ENCODE measurements at places on chromosomes 4 and X.

DNA sequence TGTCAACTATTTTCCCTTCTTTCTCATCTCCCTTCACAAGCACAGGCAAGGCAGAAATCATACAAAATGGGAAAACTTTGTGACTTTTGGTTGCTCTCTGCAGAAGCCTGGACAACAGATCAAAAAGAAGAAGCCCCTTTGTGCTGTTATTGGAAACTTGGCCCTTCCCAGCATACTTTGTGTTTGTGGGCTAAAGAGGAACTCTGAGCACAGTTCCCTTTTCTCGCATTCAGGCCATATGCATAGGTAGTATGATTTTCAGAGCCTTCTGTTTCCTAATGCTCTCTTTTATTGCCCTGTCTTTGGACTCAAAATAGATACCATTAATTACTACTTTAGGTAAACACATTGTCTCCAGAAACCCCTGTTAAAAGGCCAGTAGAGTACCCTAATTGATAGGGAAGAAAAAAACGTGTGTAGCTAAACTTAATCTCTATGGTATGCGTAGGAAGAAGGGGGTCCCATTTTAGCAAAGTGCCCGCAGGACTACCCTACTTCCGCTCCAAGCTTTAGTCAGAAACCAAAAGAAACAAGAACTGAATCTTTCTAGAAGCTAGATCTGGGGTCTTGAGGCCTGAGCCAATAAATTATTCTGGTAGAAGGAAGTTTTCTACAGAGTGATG is 26.6 kb downstream of the VSIG4 start:
- no peak for DNase-seq

DNA sequence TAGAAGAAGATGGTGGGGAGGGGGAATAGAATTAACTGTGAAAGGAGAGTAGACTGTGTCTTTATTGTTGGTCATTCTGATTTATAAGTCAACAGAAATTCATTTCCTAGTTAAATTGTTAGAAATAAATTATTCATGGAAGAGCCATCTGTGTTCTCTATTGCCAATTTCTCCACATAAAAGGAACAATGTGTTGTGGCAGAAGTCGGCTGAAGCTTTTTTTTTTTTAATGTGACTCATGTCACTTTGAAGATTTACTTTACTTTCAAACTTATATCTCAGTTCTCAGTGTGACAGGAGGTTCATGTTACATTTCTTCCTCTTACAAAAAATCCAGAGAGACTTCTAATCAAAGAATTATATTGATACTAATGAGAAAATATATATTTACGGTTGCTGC is 60.5 kb downstream of the CPE start:
- no peak for DNase-seq

- DNase-seq, result no peak
Measured at GRCh38 chrX:103356858-103357257, 552 bp downstream of the TCEAL9 start.

DNA sequence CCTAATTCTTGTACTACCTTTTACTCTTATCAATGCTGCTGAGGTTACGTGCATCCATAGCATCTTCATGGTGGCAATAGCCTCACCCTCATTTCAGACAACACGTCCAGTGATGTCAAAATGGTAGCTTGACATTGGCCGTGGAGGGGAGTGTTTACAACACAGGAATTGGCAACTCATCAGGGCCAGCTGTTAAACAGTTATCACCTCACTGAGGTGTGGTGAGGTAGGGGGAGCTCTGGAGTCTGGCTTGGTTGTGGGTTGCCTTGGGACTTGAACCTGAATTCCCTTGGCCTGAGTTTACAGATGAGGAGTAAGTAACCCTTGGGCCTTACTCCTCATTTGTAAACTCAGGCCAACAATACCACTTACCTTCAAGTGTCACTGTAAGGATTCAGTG is 10.4 kb downstream of the SASH3 start:
- DNase-seq, result no peak

GRCh38 chr4:38313999-38314561 is 349.9 kb upstream of the KLF3 start:
- peak; percentile 71 for DNase-seq

DNA sequence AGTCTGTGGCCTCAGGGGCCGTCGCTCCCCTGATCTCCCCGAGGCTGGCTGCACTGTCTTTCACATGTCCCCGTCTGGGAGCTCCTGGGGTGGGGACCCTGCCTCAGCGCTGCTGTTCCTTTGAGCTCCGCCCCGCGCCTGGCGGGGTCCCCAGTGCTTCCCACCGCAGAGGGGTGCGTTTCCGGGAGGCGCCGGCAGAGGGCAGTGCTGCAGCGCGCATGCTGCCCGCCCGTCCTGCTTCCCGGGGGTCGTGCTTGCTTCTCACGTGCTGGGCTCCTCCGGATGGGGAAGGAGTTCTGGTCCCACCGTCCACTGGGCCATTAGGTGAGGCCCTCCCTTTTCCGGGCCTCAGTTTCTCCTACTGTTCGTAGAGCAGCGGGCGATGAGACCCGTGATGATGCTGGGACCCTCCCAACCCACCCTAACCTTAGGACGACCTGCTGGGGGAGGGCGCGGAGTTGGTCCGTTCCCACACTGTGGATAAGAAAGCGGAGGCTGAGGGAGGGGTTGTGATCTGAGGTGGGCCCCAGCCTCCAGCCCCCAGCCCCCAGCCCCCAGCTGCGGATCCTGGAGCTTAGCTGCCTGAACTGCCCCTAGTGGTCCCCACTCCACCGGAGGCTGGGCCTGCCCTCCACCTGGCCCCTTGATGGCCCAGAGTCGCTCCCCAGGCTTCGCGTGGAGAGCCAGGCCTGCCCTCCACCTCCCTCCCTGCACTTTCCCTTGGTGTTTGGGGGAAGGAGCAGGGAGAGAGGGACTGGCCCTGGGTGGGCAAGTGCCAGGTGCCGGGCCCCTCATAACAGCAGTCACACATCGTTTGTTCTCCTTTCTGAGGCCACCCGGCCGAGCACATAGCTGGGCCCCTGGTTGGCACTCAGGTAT is 15.3 kb downstream of the CPZ start:
- DNase-seq, result peak; percentile 26

- DNase-seq, result no peak
Measured at GRCh38 chrX:9164533-9165426, 130.9 kb upstream of the FAM9B start.

DNA sequence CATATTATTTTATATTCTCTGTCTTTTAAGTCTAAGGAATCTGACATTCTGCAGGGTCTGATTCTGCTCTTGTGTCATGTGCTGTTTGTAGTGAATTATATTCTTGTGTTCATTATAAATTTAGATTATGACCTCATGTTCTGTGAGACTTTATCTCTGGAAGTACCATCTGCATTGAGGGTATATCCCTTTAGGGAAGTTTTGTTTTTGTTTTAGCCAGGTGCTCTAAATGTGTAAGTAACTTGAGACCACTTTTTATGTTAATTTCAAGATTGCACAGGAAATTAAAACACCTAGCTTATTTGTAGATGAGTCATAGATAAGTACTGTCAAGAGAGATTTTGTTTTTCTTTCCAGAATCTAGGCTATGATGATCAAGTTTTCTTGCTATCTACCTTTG is 35.0 kb upstream of the DKK2 start:
- DNase-seq, result no peak

DNA sequence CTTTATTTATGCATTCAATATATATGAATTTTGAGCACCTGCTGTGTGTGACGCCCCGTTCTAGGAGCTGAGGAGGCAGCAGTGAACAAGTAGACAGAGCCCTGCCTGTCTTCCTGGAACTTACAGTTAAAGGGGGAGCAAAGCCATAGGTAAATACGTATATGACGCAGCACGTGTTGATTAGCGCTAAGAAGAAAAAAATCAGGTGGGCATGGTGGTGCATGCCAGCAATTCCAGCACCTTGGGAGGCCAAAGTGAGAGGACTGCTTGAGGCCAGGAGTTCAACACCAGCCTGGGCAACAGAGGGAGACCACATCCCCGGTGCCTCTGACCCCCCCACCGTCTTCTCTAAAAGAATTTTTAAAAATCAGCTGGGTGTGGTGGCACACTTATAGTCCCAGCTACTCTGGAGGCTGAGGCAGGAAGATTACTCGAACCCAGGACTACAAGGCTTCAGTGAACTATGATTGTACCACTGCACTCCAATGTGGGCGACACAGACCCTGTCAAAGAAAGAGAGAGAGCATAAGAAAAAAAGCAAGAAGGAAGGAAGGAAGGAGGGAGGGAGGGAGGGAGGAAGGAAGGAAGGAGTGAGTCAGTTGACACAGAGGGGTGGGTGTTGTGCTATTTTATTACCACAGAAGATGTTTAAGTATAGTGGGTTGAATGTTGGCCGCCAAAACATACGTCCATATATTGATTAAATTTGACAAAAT is 5.4 kb upstream of the KIAA0232 start:
- no peak for DNase-seq

DNA sequence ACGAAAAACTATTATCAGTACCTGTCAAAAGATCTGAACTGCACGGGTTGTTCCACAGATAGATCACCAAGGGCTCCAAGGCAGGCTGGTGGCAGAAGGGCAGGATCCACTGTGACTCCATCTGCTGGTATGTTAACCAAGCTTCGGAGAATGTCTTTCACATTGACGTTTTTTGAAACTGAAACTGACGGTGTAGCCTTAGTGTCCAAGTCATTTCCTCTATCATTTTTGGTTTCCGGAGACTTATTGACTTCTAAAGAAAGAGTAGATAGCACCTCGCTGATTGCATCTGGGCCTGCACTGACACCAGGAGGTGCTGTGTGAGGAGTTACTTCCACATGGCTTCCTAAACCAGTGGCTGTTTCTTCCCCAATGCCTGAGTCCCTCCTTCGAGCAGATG is 186.9 kb downstream of the LRBA start:
- DNase-seq, result no peak

GRCh38 chr4:38411981-38412536 is 251.9 kb upstream of the KLF3 start:
- no peak for DNase-seq

DNA sequence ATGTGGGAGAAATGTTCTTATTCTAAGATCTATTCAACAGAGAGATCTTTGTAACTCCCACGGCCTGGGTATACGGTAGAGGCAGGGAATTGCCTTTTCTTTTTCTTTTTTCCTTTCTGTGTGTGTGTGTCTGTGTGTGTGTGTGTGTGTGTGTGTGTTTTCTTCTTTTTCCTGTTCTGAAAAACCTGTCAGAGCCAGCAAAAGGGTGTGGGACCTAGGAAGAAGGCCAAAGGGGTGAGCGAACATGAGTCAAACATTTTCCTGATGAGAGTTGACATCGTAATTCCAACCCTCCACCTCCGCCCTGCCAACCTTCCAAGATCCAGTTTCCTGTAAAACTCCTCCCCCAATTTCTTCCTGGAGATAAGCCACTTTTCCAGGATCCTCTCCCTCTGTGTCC is 2.8 kb upstream of the CHIC2 start:
- peak; percentile 68 for DNase-seq

DNA sequence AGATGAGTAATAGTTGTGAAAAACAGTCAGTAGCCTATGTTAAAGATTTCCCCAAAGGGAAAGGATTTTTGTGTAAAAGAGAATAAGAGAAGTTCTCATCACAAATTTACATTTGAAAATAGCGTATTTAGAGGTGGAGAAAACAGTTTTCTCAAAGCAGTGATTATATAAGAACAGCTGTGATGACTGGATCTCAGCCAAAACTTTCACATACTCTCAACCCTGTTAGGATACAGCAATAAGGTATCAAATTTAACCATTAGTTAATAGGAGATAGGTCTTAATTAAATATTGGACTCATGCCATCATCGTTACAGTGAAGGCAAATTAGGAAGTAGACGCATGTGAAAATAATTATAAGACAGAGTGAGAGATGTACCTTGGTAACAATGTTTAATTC is 622.7 kb downstream of the PCDH18 start:
- DNase-seq, result no peak

DNA sequence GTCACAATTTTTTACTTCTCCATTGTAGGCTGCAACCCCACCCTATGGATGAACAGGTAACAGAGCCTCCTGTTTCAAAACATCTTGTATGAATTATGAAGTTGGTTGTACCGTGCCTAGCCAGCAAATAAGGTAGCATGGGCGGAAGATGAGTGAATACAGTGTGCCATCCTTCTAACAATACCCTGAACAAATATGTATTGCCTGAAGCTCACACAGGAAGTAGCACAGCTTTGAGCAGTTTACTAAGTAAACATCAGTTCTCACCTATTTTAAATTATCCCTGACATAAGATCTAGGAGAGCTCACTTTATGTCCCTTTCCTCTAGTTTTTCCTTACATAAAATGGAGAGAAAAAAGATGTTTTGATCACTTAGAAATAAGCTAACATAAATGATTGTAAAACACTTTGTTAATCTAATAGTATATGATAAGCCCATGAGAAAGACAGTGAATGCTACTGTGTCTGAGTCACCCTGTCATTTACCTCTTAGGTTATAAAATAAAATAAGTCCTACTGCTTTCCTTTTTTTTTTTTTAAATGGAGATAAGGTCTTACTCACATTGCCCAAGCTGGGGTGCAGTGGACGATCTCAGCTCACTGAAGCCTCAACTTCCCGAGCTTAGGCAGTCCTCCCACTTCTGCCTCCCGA is 36.6 kb downstream of the GRSF1 start:
- DNase-seq, result no peak

- no peak for DNase-seq
Measured at GRCh38 chr4:8451440-8452182, 11.0 kb downstream of the TRMT44 start.

- no peak for DNase-seq
Measured at GRCh38 chr4:24921491-24921890, 8.6 kb upstream of the CCDC149 start.

DNA sequence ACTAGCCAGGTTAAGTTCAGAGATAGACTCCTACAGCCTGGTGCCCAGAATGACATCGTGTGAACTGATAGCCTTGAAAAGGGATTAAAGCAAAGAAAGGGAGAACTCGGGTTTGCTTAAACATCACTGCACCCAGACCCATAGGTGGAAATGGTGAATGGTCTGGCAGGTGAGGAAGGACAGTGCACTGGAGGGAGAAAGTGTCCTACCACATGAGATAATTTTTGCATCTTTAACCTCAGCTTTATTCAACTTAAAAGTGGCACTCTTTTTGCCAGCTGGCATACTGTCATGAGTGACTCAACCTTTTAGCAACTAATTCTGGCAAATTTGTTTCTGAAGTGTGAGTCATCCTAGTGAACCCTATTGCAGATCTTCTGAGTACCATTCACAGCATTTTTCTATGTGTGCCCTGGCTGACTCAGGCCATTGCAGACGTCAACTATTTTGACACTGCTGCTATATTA is 53.0 kb upstream of the DAPP1 start:
- peak; percentile 74 for DNase-seq

DNA sequence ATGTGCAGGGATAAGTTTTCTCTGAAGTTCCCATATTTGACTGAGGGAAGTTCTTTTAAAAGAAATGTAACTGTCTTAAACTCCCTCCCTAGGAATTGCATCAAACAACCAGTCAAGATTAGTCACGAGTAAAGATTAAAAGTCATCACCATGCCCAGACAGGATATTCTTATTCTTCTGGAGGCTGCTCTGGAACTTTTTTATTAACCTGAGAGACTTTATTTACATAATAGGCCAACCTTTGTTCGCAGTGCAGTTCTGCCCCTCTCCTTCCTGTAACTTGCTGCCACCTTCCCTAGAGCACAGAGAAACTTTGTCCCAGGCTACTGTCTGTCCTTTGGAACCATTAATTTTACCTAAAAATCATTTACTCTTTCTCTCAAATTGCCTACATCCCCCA is 9.8 kb upstream of the HERC3 start:
- no peak for DNase-seq
